ENCODE measurements at places on chromosomes 3 and 15. TPM values are rescaled to one million over a fixed set of nuclear protein-coding genes. Genes with fewer than 3 reads are reported as not detected.

- DNase-seq, result no peak
Measured at GRCh38 chr15:57060799-57061198, 142.4 kb downstream of the TCF12 start.

DNA sequence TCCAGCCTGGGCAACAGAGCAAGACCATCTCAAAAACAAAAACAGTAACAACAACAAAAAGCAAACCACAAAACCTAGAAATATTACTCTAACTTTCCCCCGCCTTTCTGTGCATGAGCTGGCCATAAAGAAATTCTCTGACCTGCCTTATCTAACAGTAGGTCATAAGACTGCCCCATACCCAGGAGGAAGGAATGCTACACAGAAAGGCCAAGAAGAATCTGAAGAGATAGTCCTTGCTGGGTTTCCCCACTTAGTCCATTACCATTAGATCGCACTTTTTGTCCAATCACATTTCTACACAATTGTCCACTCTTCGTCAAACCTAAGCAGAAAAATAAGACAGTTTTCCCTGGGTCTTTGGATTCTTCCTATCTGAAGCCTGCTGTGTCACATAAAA lies 23.5 kb downstream of the CIAO2A start:
- no peak for DNase-seq

- no peak for DNase-seq
Measured at GRCh38 chr15:90572893-90573292, 43.2 kb downstream of the CRTC3 start.

DNA sequence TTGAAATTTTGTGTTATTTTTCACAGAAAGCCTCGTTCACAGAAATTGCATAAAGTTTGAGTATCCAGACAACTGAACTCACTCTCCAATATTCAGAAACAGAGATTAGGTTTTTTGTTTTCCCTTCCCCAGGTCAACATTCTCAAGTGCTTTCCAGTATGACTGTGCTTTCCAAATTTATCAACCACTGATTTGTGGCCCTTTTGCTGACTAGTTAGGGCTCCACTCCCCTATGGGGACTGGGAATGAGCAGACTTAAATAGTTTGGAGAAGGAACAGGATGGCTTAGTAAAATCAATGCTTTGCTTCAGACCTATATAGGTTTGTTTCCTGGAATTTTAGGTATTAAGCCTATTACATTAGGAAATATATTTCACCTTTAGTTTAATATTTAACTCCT lies 38.2 kb upstream of the NAALADL2 start:
- no peak for DNase-seq

- DNase-seq, result no peak
Measured at GRCh38 chr3:152323834-152324233, 55.1 kb downstream of the MBNL1 start.

GRCh38 chr15:78207641-78208340 lies 26.6 kb downstream of the ACSBG1 start:
- DNase-seq, result no peak

Gene ACP3
- total RNA-seq, result 0.71 TPM

Gene CPNE9
- total RNA-seq, result not detected

Gene ADAMTS17
- 3.6 TPM for total RNA-seq

Gene KBTBD13
- not detected for total RNA-seq

Gene IFT80
- total RNA-seq, result 16.5 TPM
